ENCODE measurements at places on chromosomes 6 and 20.

DNA sequence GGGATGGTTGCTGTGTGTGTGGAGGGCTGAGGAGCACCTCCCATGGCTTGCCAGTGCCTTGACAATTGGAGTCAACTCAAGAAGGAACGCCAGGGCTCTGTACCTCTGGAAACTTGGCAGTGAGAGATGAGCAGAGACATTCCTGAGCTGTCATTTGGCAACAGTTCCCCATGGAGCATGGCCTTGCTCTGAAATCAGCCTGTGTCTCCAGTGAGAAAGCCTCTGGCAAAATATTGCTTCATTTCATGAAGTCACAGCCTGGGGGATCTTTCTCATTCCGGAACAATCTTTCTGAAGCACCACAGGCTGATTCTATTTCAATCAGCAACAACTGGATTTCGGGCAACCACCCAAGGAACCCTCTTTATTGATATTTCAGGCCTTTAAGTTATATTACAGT is 52.2 kb upstream of the FNDC1 start:
- no peak for DNase-seq

DNA sequence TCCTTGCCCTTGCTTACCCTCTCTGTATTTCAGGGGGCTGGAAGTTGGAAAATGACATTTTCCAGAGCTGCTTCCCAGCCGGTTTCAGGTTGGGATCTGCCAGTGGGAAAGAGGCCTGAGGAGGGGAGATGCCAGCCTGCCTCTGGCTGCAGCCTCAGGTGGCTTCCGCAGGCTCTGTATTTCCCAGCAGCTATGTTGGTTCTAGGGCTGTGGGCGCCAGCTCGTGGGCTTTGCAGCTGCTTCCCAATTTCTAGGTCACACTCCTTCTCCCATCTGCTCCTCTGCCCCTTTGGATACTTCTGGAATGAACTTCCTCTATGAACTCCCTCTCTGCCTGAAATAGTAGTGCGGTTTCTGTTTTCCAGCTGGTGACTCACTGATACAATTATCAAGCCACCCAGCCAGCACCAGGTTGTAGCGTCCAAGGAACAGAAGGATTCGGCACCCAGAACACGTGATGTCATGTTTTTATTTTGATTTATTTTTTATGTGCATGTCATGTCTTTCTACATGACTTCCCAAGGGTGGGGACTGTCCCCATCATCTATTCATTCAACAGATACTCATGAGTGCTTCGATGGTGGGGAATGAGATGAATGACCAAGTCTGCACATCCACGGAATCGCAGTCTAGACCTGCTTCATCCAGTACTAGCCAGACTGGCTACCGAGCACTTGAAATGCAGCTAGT is 38.0 kb downstream of the TGM2 start:
- no peak for DNase-seq

DNA sequence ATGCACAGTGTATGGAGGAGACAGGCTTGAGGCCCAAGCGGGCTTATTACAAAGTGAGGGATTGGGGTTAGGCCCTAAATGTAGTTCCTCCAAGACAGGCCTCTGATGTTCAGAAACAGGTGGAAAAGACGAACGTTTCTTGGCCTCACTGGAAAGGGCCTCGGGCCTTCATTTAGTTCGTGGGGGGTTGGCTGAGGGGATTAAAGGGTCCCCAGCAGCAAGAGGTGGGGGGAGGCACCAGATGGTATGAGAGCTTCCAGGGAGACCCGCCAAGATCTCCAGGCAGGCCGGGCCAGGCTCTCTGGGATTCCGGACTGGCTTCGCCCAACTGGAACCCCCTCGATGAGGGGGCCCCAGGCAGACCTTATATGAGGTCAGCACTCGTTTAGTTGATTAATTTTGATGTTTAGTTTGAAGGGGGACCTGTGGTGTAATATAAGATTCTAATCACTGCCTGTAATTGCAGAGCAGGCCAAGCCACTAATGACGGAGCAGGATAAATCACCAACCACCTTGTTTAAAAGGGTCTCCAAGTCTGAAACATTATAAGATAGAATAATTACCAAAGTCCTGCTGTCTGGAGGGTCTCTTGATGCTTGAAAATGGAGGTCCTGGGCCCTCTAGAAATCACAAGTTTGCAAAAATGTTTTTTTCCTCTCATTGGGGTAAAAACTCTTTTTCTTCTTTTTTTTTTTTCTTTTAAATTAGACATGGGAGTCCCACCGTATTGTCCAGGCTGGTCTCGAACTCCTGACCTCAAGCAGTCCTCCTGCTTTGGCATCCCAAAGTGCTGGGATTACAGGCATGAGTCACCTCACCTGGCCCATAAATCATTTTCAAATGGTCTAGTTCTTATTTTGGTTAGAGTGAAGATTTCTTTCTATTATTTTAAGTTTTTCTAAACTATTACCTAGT is 2.2 kb downstream of the HMGA1 start:
- DNase-seq = no peak

DNA sequence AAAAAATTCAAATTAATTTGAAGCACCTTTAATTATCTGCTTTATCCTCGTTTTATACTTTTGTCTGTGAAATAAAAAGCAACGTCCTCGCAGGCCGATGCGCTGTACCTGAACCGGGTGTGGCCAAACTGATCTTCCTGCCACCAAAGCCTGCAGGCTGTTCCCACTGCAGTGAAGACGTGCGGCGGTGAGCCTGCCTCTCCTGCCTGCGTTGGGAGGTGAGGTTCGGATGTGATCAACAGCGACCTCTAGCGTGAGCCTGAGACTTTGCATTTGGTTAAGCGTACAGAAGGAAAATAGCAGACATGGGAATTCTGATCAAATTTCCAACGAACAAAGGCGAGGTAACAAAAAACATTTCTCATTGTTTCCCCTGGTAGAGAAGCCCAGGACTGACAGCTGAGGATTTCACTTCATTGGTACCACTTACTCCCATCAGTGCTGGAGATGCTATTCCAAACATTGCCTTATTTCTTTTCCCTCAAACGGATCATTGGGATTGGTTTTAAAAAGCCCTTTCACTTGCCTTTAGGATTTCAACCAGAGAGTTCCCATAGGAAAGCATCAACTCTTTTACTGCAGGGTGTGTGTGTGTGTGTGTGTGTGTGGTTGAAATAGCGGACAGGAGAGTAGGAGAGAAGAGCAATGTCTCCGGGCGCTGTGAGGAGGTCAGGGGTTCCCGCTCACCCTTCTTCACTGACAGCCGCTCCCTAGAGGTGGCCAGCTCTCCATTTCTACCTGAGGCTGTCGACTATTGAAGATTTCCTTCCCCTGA is 56.6 kb upstream of the CCN6 start:
- DNase-seq = peak; percentile 73

GRCh38 chr6:37994223-37994622 is 174.7 kb downstream of the ZFAND3 start:
- no peak for DNase-seq

- DNase-seq = no peak
Observed at GRCh38 chr6:112827793-112828192, 480.7 kb downstream of the RFPL4B start.

DNA sequence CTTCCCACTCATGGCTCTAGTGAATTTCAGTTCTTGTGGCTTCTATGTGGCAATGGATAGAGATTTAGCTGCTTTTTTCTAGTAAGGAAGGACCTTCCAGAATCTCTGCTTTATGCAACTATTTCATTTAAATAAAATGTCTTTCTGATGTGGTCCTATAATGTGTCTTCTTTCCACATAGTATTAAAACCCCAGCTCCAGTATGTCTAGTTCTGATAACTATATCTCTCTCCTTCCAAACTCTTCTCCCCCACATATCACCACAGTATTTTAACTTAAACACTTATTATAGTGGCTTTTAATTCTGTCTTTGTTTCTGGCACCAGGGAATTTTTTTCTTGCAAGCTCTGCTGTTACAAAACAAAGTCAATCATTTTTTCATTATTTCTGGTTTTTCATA is 40.6 kb upstream of the SUMO4 start:
- no peak for DNase-seq

DNA sequence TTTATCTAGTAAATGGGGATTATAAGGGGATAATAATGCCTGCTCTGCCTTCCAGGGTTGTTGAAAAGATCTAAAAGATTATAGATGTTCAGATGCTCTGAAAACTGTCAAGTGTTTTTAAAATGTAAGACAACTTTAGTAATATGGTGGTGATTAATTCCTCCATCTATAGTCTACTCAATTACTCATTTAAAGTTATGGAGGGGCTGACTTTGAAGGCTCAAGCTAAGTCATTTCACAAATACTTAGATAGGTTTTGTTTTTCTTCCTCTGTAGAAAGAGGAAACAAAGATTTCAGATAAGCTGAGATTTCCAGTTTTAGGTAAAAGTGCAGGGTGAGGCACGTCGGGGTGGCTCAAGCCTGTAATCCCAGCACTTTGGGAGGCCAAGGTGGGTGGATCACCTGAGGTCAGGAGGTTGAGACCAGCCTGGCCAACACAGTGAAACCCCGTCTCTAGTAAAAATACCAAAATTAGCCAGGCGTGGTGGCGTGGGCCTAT is 50.5 kb upstream of the PIM1 start:
- no peak for DNase-seq

GRCh38 chr6:113414511-113414910 is 442.6 kb upstream of the MARCKS start:
- DNase-seq = no peak

GRCh38 chr20:39161900-39162299 is 199.8 kb downstream of the DHX35 start:
- DNase-seq = no peak

DNA sequence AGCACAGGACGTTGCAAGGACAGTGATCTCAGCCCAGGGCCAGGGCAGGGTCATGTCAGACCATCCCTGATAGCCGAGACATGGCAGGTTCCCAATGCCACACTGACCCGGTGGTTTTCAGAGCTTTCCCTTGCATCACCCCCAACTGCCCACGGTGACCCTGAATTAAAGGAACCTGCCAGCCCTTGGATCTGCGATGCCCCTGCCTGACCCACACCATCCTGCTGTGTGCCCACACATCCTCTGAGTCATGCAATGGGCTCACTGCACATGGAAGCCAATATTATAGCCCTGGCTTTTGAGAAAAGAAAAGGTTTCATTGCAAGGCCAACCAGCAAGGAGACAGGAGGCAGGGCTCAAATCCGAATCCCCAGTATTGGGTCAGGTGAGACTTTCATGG is 132.6 kb upstream of the CST7 start:
- no peak for DNase-seq

GRCh38 chr6:15879371-15880261 is 216.8 kb upstream of the DTNBP1 start:
- peak; percentile 65 for DNase-seq

DNA sequence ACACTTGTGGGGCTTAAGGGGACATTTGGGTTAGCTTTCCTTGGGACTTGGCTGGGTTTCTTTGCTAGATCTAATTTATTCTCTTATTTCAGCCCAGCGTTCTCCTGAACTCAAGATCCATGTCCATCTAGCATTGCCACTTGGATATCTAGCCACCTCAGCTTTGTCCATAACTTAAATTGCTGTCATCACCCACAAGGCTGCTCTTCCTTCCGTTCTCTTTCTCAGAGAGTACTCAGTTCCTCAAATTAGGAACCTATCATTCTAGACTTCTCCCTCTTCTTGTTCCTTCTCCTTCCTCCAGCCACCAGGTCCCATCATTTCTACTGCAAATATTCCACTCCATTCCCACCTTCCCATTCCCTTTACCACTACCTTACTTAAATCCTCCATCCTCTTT is 4.3 kb downstream of the SMIM26 start:
- no peak for DNase-seq

DNA sequence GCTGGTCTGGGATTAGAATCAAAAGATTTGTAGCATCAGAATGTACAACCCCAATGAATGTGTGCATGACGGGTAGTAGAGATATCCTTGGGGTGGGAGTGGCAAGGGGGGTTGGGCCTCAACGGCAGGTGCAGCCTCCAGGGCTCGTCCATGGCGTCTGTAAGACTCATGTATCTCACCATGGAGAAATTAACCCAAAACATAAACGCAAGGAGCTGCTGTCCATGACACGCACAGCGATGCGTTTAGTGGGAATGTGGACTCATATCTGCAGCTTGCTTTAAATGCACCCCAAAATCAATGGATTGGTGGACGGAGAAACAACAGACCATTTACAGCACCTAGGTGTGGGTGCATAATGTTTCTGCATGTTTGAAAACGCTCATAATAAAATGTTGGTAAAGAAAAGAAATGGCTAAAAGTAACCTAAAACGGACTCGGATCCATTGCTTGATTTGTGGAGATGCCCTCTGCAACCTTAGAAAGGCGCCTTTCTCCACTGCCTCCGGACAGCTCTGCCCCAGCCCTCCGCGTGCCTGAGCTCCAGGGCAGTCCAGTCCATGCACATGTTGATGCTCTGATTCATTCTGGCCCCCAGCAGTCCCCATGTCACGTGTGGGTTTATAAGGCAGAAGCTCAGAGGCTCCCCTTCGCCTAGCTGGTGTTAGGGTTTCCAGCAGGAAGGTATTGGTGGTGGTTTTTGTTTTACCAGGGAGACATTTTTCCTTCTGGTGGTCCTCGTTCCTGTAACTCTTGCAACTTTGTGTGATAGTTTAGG is 24.5 kb downstream of the PYGB start:
- no peak for DNase-seq

DNA sequence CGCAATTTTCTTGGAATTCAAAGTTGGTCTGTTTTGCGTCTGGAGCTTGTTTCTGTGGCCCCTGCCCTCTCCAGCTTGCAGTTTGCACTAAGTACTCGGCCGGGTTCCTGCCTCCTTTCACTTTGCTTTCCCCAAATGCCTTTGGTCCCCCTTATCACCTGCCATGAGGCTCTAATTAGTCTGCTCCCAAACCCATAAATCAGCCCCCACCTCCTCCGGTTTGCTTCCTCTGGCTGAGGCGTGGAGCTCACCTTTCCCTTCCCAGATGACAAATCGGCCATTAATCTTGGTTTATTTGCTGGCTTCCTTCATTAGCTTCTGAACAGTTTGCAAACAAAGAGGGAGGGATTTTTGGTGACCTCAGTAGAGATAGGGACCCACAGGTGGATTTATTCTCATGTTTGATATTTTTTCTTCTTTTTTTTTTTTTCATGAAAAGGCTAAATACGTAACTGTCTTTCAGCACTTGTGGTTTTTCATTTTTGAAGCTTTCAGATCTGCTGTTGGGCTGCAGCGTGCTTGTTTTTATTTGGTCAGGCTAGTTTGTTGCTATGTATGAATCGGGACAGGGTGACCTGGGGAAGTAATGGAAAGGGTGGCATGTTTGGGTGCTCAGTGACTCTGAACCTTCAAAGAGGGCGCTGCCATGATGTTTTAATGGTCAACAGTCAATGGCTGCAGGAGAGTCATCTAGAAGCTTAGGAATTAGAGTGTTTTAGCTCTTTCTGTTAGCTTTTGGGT is 121.7 kb upstream of the JAG1 start:
- DNase-seq = no peak

DNA sequence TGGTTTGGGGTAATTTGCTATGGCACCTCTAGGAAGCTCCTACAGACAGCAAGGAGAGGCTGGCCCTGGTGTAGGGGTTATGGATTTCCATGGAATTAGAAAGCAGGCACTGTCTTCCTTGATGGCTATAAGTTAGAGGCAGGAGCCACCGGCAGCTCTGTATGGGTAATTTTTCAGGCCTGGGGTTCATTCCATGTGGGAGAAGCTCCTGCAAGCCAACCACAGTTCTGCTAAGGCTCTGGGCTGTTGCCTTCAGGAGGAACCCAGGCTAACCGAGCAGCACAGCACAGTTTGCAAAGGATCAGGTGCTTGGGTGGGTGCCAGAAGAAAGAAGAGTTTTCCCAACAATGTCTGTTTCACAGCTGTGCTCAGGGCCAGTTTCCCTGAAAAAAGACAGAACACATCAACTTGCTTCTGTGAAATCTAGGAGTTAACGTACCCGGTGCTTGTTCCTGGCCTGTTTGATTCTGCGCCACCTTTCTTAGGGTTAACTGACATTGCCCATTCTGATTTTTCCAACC is 162.8 kb upstream of the MYLIP start:
- no peak for DNase-seq
